ENCODE measurements at places on chromosomes 3 and 15.

DNA sequence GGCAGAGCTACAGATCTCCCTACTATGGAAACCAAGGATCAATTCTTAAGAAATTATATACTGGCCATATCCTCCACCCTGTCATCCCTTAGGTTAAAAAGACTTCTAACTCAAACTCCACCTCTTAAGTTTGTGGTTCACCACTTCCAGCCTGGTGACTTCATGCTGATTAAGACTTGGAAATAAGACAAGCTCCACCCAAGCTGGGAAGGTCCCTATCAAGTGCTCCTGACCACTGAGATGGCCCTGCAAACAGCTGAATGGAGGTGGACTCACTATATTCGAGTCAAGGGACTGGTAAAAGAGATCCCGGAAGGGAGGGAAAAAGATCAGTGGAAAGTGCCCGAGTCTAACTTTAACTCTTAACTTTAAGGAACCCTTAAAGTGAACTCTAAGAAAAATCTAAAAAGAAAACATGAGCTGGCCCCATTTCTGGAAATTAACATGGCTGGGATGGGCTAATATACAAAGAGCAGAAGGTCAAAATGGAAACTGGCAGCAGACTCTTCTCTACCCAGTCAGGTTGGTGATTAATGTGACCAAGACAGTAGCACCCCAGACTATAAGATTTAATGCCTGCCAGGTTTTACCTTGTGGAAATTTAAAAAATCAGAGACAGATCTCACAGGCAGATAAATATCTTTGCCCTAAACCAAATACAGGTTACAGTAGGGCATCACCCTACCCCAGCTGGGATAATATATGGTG is 43.9 kb downstream of the PPCDC start:
- no peak for DNase-seq

- DNase-seq = no peak
These were observed 169.2 kb upstream of the ADAMTS9 start for GRCh38 chr3:64856977-64857516.

GRCh38 chr15:74211656-74212055 is 9.1 kb upstream of the STRA6 start:
- no peak for DNase-seq

DNA sequence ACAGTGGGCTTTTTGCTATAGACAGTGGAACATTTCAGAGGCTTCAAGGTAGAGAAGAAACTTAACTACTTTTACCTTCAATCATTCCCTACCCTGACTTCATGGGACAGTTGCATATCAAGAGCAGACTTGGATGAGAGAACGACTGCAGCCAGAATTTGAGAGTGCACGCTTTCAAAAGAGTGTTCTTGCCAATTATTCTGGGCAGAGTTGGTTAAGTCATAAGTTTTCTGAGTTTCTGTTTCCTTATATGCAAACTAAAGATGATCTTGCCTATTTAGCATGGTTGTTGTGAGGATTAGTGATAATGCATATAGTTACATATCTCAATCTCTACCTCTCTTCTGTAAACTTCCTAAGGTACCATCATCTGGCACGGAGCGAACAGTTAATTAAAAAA is 7.6 kb downstream of the SLC9A9 start:
- no peak for DNase-seq

DNA sequence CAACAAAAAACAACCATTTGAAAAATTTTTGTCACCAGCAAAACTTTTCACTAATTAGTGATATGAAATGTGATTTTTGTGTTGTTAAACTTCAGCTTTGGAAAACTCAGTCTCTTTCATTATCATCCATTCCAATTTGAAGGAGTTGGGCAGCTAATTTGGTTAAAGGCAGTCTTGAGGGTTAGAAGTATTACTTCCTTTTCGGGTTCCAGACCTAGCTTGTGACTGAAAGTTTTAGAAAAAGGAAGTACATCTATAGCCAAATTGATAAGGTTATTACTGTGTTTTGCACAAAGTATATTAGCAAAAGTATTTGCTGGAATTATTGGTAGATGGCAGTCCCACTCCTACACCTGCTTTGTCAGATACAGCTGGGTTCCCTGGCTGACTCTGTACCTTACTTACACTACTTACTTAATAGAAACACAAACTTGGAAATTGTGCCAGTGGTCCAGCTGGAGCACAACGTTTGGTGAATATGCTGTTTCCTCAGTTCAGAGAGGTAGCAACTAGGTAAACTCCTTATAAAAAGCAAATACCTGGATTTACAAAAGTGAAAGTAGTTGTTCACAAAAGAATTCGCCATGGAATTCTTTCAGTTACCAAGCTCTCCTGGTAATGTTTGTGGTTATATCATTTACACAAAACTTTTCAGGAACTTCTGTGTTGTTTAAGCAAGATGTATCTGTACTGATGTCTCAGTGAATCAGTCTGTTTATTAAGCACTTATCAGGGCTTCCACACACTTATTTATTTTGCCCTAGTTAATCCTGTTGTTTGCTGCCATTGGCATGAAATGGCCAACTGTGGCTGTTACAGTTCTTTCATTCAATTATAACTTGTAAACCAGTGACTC is 31.6 kb downstream of the TIPARP start:
- no peak for DNase-seq

- no peak for DNase-seq
These were observed 39.8 kb downstream of the CEMIP start for GRCh38 chr15:80819001-80819400.

- DNase-seq = no peak
These were observed 76.3 kb upstream of the FRMD4B start for GRCh38 chr3:69462022-69462825.

GRCh38 chr15:52523647-52524046 is 5.0 kb downstream of the MYO5A start:
- no peak for DNase-seq

GRCh38 chr3:27022096-27022761 is 347.0 kb downstream of the NEK10 start:
- no peak for DNase-seq

- DNase-seq = no peak
These were observed 61.4 kb downstream of the TUSC7 start for GRCh38 chr3:116770815-116771450.

- no peak for DNase-seq
These were observed 617.1 kb downstream of the SQOR start for GRCh38 chr15:46251903-46252302.

GRCh38 chr3:98593046-98593936 is at the start of gene CPOX:
Gene CPOX (minus strand): TSS chr3:98593611. CDS start chr3:98593504, 107 bp downstream.
- DNase-seq = peak; percentile 51

- no peak for DNase-seq
These were observed 109.5 kb upstream of the ABHD17C start for GRCh38 chr15:80585544-80586018.

DNA sequence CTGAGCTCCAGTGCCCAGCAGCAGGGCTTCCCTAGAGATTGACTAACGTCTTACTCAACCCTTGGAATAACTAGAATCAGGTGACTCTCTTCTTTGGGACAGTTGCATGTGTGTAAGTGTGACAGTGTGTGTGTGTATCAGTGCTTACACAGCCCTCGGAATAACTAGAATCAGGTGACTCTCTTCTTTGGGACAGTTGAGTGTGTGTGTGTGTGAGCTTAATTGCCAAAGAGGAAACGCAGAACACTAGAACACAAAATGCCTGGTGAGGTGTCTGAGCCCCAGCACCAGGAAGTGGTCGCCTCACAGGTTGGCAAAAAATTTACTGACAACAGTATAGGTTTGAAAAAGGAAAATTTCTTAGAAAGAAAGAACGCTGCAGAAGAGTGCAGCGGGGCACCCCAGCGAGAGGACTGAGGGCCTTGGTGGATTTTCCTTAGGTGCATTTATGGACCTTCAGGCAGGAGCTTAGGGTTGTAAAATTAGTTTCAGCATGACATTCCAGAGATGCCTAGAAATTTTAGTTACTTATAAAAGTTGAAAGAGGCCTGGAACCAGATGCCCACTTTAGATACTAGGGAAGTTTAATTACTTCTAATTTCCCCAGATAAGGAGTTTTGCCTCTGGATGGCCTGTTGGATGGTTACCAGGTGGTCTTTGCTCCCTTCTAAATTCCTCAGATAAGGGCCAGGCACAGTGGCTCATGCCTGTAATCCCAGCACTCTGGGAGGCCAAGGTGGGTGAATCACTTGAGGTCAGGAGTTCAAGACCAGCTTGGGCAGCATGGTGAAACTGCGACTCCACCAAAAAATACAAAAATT is 3.7 kb upstream of the WDR82 start:
- no peak for DNase-seq

GRCh38 chr3:74267588-74268184 is 346.8 kb downstream of the CNTN3 start:
- DNase-seq = no peak

DNA sequence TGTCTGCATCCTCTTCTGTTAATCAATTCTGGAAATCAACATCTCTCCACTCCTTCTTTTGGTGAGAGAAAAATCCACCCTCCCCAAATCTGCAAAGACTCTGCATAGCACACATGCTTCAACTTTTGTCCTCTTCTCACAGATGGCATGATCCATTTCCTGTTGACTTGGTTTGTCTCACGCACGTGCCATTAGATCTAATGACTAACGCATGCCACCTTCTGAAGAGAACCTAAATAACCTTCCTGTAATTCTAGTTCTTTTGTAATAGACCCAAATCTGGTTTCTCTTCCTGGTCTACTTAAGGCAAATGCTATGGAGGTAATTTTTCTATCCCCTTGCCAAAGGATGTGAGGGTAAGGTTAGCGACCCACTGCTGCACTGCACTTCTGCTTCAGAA is 51.0 kb upstream of the ATOSA start:
- no peak for DNase-seq

GRCh38 chr15:98776607-98777281 is 128.4 kb downstream of the IGF1R start:
- DNase-seq = no peak

DNA sequence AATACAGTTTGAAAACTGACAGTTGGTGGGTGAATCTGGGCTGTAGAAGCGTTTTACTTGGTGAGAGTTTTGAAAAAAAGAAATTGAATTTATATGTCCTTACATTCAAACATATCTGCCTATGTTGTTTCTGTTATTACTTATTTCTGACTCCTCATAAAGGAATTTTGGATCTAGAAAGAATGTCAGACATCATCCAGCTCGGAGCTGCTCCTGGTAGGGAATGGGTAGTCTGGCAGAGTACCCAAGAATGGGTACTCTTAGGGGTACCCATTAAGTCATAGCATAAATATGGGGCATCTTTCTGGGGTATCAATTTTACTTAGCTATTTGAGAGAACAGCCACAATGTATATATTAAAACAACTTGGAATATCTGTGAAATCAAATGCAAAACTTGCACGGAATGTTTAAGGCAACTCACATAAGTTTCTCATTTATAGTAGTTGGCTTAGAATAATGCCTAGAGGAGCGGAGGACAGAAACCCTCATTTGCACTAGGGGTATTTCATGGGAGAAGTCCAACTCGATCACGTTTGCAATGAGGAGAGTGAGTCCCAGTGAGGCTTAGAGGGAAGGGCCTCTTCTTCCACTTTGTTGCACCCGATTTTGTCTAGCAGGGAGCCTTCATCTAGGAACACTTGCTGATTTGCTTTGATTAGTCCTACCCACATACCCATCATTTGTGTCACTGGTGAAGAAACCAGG is 2.4 kb upstream of the LARP6 start:
- DNase-seq = no peak

GRCh38 chr3:107705046-107705445 is 182.3 kb downstream of the BBX start:
- no peak for DNase-seq

DNA sequence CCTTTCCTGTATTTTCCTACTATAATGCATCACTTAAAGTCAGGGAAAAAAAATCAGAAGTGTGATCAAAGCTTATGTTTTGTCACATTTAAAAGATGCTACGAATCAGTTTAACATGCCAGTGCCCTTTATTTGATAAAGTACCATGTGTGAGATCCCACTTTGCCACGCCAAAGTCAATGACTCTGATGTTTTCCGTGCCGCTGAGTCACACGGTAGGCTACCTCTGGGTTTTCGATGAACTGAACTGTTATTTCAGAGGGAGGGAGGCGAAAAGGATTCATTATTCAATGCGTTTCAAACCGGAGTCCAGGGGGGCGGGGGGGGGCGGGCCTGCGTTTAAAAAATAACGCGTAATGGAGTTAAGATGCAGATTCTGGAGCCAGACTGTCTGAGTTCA is 203.0 kb downstream of the ABHD5 start:
- no peak for DNase-seq

GRCh38 chr3:149339931-149340309 is 6.5 kb upstream of the TM4SF18 start:
- peak; percentile 29 for DNase-seq

DNA sequence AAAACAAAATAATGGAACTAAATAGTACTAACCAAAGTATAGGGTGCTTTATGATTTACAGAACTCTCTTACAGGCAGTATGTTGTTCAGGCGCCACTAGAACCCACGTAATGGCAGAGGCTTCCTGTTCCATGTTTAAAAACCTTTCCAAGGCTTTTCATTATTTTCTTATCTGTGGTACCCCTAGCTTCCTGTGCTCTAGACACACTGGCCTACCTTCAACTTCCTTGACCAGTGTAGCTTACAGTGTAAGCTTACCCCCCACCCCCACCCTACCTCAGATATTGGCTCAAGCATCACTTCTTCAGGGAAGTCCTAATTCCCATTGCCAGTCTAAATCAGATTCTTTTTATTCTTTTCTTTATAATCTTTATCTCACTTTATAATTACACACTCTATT is 2.9 kb downstream of the NR2C2 start:
- no peak for DNase-seq

DNA sequence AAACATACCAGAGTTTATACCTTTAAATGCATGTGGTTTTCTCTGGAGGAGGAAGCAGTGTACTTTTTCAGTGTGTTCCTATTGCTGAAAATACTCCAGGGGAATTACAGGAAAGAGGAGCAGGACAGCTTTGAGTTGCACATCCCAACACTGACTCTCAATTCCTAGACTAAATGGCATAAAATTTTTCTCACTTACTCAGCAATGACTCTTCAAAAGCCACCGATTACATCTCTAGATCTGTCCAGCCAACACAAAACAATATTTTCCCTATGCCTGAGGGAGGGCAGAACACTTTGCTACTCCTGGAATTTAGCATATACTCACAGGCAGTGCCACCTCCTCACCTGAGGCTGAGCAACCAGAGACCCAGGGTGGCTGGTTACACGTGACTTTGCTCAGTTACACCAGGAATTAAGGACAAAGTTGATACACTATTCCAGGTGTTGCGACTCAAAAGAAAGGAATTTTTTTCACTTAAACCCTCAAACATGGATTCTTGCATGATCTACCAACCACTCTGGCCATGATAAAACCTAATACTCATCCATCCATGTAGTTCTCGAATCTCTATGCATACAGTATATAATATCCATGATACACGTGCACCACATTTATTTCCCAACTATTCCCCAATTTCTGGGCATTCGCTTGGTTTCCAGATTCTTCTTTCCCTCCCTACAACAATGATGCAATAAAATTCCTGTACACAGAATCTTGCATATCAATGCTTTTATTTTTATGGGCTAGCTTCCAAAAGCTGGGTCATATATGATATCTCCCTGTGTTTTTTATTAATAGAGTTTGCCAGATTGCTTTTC is 194.6 kb downstream of the THRB start:
- DNase-seq = no peak

All from omental fat pad (tissue), 4 donors.